ENCODE measurements at places on chromosomes 4 and X.

- H3K27ac ChIP-seq: peak overlapping the region; percentile 84
- H3K4me3 ChIP-seq: peak overlapping the region; percentile 46
- H3K27me3 ChIP-seq: no peaks in the 10 kb centered on the region
- no peaks in the 10 kb centered on the region for H3K36me3 ChIP-seq
- peaks cover 43% of the 10 kb centered on the region for H3K4me1 ChIP-seq
Measured at GRCh38 chr4:153114771-153115321, 89.4 kb upstream of the TRIM2 start.

DNA sequence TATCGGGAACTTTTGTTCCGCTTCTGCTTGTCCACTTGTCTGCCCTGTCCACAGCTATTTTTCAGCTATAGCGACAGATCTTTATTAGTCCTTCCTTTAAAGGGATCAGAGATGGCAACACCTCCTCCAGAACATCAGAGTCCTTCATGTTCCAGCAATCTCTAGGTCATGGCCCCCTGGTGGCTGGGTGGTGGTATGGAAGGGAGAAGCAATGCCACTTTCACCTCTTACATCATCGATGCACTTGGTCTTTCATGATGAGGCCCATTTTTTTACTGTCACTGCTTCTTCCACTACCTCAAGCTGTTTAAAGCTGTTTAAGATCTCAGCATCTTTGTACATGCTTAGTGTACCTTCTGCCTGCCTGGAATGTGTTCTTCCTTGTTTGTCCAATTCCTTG lies 106.7 kb downstream of the ARHGAP6 start:
- H3K36me3 ChIP-seq: no peaks in the 10 kb centered on the region
- no peak overlapping the region for H3K27ac ChIP-seq
- H3K27me3 ChIP-seq: no peaks in the 10 kb centered on the region
- H3K4me3 ChIP-seq: no peak overlapping the region
- DNase-seq: peak; percentile 6
- H3K4me1 ChIP-seq: no peaks in the 10 kb centered on the region

GRCh38 chr4:1045595-1046201 lies 34.3 kb downstream of the FGFRL1 start:
- no peaks in the 10 kb centered on the region for H3K36me3 ChIP-seq
- DNase-seq: no peak
- H3K27me3 ChIP-seq: no peaks in the 10 kb centered on the region
- no peak overlapping the region for H3K4me3 ChIP-seq
- no peak overlapping the region for H3K27ac ChIP-seq

- H3K27me3 ChIP-seq: peaks cover 7% of the 10 kb centered on the region
- H3K4me1 ChIP-seq: no peaks in the 10 kb centered on the region
- no peak overlapping the region for H3K4me3 ChIP-seq
- DNase-seq: no peak
- no peak overlapping the region for H3K27ac ChIP-seq
Measured at GRCh38 chr4:110619463-110620247, 3.2 kb downstream of the PITX2 start.

DNA sequence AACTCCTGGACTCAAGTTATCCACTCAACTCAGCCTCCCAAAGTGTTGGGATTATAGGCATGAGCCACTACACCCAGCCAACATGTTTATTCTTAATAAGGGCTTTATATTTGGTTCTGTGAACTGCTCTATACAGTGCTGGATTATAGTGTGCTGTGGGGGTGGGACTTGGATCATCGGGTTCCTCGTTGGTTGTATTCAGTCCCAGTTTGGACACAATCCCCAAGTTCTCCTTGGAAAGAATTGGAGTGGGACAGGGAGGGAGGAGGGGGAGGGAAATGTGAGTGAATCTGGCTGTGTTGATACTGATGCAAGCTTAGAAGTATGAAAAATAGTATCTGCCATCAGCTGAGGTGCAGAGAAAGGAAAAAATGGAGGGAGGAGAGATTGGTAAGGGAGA lies 121.3 kb downstream of the KIT start:
- no peaks in the 10 kb centered on the region for H3K4me1 ChIP-seq
- no peak overlapping the region for H3K27ac ChIP-seq
- H3K27me3 ChIP-seq: no peaks in the 10 kb centered on the region
- no peaks in the 10 kb centered on the region for H3K36me3 ChIP-seq
- DNase-seq: no peak

DNA sequence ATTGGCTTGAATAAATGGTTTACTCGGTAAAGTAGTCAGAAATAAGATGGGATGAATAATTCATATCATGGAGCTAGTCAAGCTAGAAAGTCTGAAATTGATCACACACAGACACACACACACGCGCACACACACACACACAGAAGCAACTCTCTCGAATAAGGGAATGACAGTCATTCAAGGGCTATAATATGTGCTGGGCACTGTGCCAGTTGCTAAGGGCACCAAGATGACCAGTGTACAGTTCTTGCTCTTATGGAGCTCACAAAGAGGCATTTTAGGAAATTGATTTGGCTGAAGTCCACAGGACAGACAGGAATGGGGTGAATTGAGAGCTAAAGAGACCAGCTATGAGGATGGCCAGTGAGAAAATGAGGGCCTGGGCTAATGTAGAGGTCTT lies 34.2 kb upstream of the SH3D19 start:
- H3K27ac ChIP-seq: no peak overlapping the region
- DNase-seq: no peak
- H3K4me3 ChIP-seq: no peak overlapping the region
- H3K27me3 ChIP-seq: no peaks in the 10 kb centered on the region

DNA sequence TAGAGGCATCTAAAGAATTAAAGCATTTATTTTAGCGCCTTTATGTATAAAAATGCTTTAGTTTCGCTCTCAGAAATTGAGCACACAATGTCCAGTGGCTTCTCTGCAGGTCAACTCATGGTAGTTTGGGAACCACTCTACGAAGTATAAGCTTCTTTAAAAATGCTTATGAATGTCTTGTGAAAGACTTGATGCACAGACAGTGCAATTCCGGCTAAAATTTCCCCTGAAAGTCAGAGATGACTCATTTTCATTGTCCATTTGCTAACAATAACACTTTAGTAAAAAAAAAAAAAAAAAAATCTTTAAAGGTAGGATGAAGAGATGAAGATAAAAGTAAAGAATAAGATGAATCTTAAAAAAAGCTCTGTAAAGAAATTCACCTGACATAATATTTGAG lies 117.2 kb downstream of the PDHA2 start:
- H3K36me3 ChIP-seq: no peaks in the 10 kb centered on the region
- no peaks in the 10 kb centered on the region for H3K4me1 ChIP-seq
- H3K27me3 ChIP-seq: no peaks in the 10 kb centered on the region
- no peak overlapping the region for H3K4me3 ChIP-seq
- no peak for DNase-seq
- no peak overlapping the region for H3K27ac ChIP-seq

DNA sequence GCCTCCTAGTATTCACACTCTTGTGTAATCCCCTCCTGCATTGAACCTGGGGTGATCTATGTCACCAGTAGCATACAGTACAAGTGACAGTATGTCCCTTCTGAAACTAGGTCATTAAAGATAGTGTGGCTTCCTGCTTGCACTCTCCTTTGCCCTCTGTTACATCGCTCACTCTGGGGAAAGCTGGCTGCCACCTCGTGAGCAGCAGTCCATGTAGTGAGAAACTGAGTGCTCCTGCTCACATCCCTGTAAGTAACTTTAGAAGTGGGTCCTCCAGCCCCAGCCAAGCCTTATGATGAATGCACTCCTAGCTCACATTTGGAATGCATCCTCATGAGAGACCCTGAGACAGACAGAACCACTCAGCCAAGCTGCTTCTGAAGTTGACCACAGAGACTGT lies 89.8 kb upstream of the TNIP3 start:
- DNase-seq: no peak
- peak overlapping the region; percentile 0 for H3K27ac ChIP-seq
- H3K4me1 ChIP-seq: peaks cover 14% of the 10 kb centered on the region
- no peak overlapping the region for H3K4me3 ChIP-seq
- H3K27me3 ChIP-seq: no peaks in the 10 kb centered on the region

- no peaks in the 10 kb centered on the region for H3K27me3 ChIP-seq
- H3K27ac ChIP-seq: no peak overlapping the region
- H3K36me3 ChIP-seq: no peaks in the 10 kb centered on the region
Measured at GRCh38 chrX:129193357-129193756, 329.9 kb downstream of the SMARCA1 start.
